ENCODE measurements at places on chromosomes 2 and 18.

DNA sequence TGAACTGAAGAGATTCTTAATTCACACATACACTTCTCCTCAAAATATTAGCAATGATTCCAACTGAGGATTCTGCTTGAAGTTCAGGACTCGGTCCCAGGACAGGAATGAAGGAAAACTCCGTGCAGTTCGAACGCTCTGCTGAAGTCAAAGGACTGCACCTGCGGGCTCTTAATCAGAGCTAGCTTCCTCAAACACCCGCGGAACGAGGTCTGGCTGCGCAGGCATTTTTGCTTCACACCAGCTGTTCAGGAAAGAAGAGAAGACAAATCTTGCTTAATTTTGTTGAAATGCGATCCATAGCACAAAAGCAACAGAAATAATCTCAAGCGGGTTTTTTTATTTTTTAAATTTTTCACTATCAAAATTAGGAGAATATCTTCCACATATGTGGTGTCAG is 175.6 kb downstream of the LAMA1 start:
- DNase-seq, result no peak

- no peak for DNase-seq
These were observed 437.0 kb downstream of the THSD7B start for GRCh38 chr2:137202318-137202717.

DNA sequence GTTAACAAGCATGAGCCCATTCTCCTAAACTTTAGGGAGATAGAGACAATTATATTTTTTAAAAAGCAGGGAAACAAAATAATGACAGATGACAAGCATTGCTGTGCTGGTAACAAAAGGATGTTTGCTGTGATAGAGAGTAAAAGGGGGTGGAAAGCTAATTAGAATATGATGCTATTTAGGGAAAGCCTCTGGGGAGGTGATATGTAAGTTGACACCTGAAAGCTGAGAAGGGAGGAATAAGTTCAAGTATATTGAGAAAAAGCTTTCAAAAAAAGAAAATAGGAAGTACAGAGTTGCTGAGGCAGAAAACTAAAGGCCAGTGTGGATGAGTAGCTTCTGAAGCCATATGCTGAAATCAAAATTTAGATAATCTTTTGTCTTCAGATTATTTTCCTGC is 565.2 kb upstream of the NRXN1 start:
- DNase-seq, result no peak

- no peak for DNase-seq
These were observed 55.1 kb downstream of the MAP3K20 start for GRCh38 chr2:173130496-173131465.

- DNase-seq, result no peak
These were observed 27.3 kb downstream of the CYB5A start for GRCh38 chr18:74264303-74265020.

GRCh38 chr2:59233448-59233847 is 992.3 kb upstream of the FANCL start:
- DNase-seq, result no peak

- no peak for DNase-seq
These were observed 48.7 kb upstream of the NFE2L2 start for GRCh38 chr2:177313162-177313781.

DNA sequence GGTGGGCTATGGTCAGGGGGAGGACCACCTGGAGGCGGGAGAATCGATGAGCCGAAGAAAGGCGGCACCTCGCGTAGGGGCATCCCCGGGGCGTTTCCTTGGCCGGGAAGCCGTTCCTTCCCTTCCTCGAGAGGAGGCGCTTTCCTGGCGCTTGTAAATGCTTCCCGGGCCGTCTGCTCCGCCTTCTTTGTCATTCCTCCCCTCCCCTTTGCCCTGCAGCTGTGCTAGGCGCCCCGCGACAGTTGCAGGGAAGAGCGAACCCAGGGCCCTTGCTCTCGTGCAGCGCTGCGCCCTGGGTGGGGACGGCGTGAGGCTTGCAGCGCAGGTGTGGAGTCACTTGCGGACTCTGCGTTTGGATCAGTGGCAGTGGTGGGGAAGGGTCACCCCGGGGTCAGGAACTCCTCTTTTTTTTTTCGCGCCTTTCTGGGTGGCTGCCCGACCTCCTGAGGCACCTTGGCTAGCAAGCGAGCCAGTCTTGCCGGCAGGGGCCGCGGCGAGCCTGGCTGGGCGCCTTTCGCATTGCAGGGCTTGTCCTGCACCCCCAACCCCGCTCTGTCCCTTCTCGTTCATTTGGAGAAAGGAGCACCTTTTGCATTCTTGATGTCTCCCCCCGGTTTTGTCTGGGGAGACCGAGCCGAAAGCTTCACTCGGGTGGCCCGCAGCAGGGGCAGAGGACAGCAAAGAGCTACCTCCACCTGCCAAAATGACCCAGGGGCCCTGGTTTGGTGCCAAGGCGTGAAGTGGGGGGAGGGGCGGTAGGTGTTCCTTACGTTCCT is 858 bp downstream of the KCNS3 start:
- DNase-seq, result peak; percentile 93

DNA sequence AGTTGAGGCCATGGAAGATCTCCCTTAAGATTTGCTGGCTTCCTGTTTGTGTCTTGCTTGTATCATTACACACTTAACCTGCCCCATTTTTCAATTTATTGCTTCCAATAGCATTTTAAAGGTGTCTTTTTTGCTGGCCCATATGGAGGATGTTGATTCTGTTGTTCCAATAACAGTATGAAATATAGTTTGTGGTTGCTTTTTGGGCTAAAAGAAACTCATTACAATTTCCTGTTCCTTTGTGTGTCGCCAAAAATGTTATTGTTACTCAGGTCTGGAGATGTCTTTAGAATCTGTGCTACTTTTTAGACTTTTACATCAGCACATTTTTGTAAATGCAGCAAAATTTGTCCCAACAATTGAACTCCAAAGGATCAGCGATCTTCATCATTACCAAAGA is 234.0 kb upstream of the ITGA4 start:
- DNase-seq, result no peak

DNA sequence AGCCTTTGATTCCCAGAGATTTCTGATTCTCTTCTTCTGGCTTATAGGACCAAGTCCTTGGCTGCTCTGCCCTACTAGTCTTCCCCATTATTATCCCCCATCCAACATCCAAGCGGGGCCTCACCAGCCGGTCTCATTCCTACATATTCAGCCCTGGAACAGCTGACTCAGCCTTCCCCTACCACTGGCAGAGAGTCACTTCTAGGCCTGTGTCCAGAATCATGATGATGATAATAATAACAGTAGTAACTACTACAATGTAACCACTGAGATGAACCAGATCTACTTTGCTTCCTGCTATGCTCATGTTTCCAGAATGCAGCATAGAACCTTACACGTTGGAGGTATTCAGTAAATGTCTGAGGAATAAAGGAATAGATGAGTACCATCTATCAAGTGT is 295.2 kb downstream of the SRBD1 start:
- no peak for DNase-seq

GRCh38 chr2:118250001-118250400 is 161.7 kb downstream of the INSIG2 start:
- DNase-seq, result no peak

DNA sequence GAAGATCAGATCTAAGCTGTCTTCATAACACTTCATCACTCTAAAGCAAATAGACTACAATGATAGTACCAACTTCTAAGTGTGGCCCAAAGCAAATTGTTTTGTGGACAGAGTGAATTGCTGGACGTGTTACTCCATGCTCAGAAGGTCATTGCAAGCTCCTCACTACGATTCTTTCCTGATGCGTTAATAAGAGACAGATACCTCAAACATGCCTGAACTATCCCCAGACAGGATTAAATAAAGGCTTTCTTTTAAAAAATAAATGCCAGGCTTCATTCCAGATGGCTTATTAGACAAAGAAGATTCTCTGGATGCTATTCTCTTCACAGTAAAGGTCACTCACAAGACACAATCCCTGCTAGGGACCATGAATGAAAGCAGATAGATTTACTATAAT is 621.2 kb downstream of the DCDC2C start:
- DNase-seq, result no peak

DNA sequence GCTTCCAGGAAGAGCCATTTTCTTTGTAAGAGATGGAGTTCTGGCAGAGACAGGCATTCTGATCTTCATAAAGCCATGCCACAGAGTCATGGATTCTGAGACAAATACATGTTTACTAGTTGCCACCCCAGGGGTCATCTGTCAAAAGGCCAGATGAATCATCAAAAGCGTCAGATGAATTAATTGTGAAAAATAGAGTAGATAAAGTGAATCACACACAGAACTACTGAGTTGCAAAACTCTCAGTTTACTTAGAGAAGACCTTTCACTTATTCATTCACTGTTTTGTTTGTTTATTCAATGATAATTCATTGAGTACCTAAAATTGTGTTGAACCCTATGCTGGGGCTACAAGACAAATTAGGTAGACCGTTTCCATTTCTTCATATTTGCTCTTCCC is 157.7 kb upstream of the SERPINE2 start:
- DNase-seq, result no peak

DNA sequence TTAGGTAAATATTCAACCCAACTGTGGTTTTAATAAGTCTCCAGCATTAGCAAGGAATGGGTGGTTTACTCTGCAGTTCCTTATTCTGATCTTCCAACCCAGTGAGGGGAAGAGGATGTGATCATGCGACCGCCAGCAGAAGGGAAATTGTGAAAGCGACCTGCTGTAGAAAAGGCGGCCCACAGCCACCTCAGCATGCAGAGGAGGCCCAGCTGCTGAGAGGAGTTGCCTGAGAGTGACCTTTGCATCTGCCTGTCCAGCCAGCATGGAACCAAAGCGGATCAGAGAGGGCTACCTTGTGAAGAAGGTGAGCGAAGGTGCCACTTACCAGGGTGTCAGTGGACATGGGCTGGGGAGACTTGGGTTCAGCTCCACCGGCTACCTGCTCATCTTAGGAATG is at the start of gene PLEK:
Gene PLEK (plus strand): TSS at position 196 of the 400 bp plus-strand sequence. CDS start 70 bp downstream, at position 266.
- DNase-seq, result peak; percentile 73

- DNase-seq, result no peak
These were observed 28.6 kb downstream of the PCBP1 start for GRCh38 chr2:70115646-70116442.

- DNase-seq, result no peak
These were observed 12.6 kb downstream of the ERMN start for GRCh38 chr2:157312866-157313486.

- DNase-seq, result no peak
These were observed 28.6 kb downstream of the TEX44 start for GRCh38 chr2:231621051-231621879.

DNA sequence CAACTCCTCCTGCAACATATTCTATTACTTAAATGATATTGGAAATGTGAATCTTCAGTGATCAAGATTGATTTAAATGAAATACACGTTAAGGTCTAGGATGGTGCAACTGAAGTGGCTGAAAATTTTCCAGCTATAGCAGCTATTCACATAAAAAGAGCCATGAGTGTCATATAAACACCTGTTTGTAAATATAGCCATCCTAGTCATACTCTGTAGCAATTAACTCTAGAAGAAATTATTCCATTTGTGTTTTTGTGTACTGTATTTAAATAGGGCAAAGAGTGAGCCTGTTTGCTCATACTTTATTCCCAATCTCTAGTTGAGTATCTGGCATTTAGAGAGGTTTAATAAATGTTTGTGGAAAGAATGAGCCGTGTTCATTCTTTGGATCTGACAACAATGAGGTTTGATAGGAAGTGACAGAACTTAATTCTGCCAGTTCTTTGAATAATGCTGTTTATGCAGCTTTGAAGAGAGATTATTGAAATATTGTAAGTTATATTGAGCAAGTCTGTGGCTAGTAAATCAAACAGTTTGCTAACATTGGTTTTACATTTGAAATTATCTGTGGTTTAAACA is 49.7 kb downstream of the BABAM2 start:
- DNase-seq, result no peak

GRCh38 chr2:134161170-134161547 is 92.7 kb upstream of the MGAT5 start:
- no peak for DNase-seq

DNA sequence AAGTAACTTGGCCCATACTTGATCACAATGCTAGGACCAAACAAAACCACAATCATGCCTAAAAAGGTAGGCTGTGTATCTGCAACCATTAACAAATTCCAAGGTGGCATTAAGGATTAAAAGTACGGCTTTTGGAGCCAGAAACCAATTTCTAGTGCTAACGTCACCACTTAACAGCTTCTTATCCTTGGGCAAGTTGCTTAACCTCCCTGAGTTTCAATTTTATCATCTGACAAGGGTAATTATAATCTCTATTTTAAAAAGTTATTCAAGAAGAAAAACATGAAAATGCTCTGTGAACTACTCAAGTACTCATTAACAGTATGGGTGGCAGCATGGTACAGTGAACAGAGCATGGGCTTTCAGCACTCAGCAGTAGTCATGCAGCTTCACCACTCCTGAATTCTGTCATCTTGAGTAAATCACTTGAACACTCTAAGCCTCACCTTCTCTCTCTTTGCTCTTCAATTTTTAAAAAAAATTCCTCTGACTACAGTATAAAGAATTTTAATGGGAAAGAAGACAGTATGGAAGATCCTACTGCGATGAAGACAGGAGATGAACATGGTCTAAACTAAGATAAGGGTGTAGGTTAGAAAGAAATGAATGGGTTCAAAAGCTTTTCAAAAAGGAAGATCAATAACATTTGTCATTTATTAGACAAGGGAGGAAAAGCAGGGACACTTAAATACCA is 69.2 kb downstream of the SS18 start:
- DNase-seq, result no peak

- DNase-seq, result peak; percentile 75
These were observed 14.6 kb downstream of the TNS1 start for GRCh38 chr2:217988014-217988839.

DNA sequence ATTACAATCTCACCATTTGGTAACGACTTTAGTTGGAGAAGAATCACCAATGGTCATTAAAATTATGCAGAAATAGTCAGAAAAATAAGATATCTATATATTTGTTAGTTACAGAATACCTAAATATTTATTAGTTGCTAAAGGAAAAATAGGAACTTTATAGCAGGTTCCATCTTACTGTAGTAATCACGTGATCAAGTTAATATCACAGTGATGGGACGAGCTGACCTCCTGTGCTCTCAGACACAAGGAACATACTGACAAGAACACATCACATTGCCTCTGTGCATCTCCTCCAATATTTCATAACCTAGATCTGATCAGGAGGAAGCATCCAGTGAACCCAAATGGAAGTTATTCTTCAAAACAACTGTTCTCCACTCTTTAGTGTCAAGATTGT is 215.3 kb downstream of the GALR1 start:
- no peak for DNase-seq

- DNase-seq, result no peak
These were observed 32.3 kb downstream of the WDPCP start for GRCh38 chr2:63555931-63556330.

All from ACHN (cell line).